ENCODE measurements at places on chromosomes 16 and 17.

GRCh38 chr17:55845385-55845784 lies 94.5 kb downstream of the PCTP start:
- DNase-seq: no peak

DNA sequence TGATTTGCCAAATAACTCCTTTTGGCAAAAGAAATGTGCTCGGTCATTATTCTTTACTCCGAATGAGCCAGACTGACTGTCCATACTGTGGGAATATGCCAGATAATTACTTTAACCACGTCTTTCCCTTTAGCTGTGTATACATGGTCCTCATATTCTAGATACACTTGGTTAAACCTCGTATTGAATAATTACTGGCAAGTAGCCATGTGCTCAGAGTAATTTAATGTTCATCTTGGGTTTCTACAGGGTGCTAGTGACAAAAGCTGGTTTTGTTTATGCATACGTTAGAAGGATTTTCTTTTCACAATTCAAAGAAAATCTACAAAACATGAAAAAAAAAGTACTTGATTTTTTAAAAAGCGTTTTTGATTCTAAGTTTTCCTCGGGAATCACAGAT lies 540.3 kb downstream of the KCNJ2 start:
- no peak for DNase-seq

DNA sequence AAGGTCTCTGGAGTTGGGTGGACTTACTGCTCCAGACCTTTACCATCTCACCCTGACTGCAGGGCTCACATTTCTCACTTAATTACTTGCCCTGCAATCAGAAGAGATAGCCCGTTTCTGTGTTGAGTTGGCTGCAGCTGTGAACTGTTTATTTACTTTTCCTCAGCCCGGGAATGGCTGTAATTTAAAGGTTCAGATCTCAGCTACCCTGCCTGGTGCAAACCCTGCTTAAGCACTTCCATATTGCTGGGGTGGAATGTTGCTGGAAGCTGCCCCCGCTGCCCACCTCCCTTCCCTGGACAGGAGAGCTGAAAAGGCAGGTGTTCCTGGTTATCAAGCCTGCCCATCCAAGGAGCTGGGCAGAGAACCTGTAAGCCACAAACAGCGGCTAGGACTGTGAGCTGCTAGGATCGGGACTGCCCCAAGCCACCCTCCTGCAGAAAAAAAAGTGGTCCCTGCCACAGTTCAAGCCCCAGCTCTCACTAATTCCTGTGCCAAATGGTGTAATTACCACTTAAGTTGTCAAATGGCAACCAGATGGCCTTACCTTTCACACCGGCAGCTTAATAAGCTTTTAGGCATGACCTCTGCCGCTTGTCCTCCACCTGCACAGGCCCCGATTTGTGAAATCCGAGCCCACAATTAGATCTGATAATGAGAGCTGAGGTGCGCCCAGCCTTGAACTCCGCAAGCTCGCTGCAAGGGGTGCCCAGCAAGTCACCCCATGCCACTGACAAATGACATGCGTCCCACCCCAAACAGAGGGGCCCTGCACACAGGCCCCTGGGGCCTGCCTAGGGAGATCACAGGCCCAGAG lies 269.8 kb downstream of the C16orf95 start:
- no peak for DNase-seq

DNA sequence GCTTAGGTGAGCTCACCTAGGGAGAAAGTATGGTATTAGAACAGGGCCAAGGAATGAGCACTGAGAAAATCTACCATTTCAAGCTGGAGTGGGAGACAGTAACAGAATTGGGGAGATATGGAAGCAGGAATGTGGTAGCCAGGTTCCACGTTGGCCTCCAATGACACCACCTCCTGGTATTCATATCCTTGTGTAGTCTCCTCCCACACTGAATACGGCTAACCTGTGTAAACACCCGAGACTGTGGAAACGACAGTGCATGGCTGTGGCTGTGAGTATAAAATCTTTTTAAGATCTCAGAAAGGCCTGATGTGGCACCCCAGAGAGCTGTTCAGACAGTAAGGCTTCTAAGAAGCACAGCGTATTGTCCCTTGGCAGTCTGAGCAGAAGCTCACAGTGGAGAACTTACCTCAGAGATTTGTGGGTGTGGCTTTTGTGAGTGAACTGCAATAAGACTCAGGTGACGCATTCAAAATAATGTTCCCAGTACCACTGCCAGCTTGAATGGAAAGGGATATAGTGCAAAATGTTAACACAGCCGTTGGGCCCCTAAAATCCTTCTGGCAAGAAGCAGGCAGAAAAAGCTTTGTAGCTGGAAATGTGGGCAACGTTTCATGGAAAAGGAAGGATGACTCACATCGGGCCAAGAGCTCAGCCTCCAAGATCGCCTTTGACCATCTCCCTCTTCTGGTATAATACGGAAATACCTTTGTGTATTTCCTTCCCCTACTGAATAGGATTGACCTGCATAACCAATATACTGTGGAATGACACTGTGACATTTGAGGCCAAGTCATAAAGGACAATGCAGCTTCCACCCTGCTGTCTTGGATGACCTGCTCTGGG lies 14.4 kb downstream of the SDR42E1 start:
- DNase-seq: no peak

DNA sequence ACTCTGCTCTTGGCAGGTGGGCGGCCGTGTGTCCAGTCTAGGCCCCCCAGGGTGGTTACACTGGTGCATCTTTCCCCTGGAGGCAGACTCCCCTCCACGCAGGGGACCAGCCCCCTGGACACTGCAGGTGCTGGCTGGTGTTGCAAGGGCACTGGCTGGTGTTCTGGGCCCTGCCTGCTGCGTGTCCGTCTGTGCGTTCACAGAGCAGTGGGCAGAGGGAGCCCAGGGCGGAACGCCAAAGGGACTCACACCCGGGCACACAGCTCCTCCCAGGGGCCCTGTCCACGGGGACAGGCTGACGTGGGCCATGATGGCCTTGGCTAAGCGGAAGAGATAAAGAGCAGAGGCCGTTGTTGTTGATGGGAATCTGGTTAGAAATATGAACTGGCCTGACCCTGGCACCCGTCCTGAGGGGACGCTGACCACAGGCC lies 27.3 kb downstream of the ACSF3 start:
- no peak for DNase-seq

GRCh38 chr17:80760511-80760911 lies 215.9 kb downstream of the RPTOR start:
- no peak for DNase-seq

- DNase-seq: peak; percentile 95
These were observed 543 bp downstream of the STX4 start for GRCh38 chr16:31033709-31034492.

DNA sequence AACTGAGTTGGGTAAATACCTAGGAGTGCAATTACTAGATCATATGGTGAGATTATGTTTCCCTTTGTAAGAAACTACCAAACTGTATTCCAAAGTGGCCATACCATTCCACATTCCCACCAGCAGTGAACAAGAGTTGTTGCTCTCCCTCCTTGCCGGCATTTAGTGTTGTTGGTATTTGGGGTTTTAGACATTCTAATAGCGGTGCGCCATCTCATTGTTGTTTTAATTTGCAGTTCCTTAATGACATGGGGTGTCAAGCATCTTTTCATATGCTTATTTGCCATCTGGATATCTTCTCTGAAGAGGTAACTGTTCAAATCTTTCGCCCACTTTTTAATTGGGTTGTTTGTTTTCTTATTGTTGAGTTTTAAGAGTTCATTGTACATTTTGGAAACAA lies 164.2 kb upstream of the LHX1 start:
- DNase-seq: no peak

Data from vagina (tissue), 2 donors.